Tibial nerve (tissue), 4 donors: ENCODE measurements at places on chromosomes 13 and 19.

DNA sequence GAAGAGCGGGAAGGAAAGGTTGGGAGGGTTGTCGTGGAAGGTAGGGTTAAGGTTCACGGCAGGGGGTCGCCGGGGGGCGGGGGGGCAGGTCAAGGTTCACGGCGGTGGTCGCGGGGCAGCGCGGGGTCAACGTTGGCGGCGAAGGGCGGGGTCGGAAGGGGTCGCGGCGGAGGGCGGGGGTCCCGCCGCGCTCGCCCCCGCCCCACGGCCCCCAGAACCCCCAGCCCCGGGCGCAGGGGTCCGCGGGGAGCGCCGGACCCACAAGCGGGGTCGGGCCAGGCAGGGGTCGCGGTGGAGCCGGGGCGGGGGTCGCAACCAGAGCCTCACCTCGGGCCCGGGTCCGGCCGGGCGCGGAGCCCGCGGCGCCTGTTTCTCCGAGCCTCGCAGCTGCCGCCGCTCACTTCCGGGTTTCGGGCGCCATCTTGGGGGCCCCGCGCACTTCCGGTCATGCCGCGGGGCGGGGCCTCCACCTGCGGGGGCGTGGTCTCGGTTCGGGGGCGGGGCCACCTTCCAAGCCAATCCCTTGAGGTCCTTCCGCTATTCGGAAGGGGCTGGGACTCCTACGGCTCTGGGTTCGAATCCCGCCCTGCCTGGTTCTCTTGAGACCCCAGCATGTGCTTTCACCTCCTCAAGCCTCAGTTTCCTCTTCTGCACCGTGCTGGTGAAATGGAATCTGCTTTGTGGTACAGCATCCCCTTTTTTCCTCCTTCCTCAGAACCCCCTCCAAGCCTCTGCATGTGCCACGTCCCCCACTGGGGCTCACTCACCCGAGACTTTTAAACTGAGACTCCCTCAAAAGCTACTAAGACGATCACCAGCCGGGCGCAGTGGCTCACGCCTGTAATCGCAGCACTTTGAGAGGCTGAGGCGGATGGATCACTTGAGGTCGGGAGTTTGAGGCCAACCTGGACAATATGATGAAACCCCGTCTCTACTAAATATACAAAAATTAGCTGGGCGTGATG lies at the start of gene SBNO2:
TSS of gene SBNO2 (minus strand) at position 424 of the 965 bp plus-strand sequence. CDS start 19,992 bp downstream, outside the sequence.
- DNase-seq: peak; percentile 93

DNA sequence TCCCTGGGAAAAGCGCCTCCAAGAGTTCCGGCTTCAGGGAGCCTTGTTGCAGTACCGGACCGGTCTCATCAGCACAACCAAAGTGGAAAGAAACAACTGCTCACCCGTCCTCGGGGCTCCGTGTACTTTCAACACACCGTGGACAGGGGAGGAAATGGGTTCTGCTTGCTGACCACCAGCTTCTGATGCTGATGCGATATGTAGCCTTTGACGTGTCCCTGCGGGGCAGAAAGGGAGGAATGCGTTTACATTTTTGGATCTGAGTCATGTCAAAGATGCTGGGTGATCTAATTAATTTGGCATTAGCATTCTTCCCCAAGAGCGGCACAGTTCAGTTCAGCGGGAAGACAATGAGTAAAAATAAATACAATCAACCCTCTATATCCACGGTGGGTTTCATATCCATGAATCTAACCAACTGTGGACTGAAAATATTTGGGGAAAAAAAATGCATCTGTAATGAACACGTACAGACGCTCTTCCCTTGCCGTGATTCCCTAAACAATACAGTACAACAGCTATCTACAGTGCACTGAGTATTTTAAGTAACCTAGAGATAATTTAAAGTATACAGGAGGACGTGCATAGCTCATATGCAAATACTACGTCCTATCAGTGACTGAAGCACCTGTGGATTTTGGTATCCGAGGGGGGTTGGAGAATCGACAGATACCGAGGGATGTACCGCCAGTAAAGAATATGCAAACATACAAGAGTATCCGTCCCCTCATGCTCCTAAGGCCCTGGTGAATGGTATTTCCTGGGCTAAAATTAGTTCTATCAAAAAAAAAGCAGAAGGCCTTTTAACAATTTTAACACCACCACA lies 19.8 kb downstream of the PROZ start:
- DNase-seq: no peak

DNA sequence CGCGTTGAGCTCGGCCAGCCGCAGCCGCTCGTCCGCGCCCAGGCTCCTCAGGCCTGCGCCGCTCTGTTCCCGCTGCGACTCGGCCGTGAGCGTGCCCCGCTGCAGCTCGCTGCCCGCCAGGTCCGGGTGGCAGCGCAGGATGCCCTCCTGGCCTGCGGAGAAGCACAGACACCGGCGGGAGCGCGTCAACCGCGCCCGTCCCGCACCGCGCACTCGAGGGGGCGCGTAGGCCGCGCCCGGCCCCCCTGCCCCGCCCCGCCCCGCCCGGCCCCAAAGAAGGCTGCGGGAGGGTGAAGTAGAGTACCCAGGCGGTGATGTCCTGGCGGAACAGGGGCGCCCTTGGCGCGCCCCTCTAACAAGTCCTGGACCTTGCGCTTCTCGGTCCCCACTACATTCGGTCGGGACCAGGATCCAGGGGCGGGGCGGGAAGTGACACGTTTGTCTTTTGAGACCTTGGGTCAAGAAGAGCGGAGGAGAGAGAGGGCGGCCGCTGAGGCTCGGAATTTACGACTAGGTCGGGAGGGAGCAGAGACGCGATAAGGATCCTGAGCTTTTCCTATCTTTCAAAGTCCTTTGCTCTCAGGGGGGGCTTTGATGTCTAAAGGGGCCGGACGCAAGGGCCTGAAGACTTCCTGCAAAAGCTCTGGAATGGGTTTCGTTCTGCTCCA lies 9.3 kb upstream of the CDX2 start:
- DNase-seq: no peak

DNA sequence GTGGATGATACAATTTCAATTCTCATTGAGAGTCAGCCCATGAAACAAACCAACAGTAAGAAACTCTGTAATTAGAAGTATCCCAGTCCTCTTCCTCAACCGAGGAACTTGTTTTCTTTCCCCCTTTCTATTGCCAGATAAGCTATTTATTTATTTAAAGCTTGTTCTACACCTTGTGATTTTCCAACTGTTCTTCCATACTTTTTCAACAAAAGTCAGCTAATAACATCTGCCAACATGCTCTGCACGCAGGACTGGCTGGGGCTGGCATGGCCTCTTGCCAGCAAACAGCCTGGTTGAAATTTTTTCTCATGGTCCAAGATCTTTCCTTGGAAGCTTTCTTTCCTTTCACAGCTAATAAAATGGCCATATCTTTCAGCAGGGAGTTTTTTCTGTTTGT lies 2.9 kb upstream of the IRS2 start:
- no peak for DNase-seq

- no peak for DNase-seq
Observed at GRCh38 chr19:48720251-48720612, 707 bp upstream of the MAMSTR start.

GRCh38 chr13:112768795-112769481 lies 79.1 kb downstream of the ATP11A start:
- no peak for DNase-seq

DNA sequence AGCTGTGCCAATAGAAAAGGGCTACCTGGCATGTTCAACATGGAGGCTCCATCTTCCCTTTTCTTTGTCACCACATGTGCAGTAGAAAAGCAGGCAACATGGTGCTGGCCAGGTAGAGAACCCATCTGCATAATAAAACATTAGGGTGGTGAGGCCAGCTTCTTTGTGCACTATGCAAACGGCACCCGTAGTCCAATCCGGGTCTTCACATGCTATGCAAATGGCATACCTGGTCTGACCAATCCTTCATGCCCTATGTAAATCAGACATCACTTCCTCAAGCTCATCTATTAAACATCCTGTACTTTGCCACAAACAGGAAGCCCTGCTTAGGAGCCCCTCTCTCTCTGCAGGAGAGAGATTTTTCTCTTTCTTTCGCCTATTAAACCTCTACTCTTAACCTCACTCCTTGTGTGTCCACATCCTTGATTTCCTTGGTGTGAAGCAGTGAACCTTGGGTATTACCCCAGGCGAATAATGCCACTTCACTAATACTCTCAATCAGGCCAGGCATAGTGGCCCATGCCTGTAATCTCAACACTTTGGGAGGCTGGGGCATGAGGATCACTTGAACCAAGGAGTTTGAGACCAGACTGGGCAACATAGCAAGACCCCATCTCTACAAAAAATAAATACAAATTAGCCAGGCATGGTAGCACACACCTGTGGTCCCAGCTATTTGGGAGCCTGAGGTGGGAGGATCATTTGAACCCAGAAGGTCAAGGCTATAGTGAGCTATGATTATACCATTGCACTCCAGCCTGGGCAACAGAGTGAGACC lies 111.3 kb upstream of the MRI1 start:
- no peak for DNase-seq

DNA sequence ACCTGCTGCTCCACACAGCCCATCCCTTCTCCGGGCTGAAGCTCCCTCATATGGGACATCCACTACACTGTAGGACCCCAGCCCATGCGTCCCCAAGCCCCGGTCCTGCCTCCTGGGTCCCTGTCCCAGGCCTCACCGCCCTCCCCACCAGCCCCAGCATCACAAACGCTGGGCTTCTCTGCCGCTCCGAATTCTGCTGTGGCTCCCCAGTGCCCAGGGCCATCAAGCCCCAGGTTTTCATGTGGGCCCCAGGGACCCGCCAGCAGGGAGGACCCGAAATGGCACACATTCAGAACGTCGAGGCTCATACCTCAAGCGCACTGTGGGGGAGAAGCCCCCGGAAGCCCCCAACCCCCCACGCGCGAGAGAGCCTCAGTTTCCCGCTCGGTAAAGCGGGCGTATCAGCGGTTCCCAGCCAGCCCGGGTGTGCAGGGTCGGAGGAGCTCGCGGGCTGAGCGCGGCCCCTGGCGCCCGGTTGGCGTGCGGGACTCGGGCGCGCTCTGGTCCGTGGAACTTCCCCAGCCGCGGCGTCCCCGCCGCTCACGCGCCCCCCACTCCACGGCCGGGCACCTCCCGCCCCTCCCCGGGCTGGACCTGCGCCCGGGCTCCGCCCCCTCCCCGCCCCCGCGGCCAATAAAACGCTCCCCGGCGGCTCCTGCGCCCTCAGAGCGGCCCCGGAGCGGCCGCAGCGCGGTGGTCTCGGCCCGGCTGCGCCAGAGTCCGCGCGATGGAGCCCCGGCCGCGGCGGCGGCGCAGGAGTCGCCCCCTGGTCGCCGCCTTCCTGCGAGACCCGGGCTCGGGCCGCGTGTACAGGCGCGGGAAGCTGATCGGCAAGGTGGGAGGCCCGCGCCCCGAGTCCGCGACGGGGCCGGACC lies at the start of gene PLK5:
TSS of gene PLK5 (plus strand) at position 666 of the 875 bp plus-strand sequence. CDS start 2,920 bp downstream, outside the sequence.
- no peak for DNase-seq

GRCh38 chr13:35478271-35479037 lies 2.0 kb upstream of the MAB21L1 start:
- no peak for DNase-seq

GRCh38 chr13:79403113-79403512 lies 2.9 kb downstream of the RBM26 start:
- no peak for DNase-seq

DNA sequence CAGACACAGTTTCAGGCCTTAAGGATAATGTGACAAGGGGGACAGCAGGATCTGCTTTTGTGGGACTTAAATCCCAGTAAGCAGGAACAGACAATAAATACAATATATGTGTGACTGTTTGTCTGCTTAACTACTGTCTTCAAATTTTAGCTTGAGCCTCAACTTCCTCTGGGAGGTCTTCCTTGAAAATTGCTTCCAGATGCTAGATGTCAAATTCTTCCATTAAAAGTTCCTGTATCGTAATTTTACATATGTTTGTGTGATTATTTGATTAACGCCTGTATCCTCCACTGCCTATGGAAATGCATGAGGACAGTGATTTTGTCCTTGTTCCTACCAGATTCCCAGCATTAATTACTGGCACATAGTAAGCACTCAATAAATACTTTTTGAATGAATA lies 385.5 kb downstream of the NDFIP2 start:
- no peak for DNase-seq

GRCh38 chr19:18117692-18118378 lies 20.3 kb downstream of the MAST3 start:
- DNase-seq: peak; percentile 78

DNA sequence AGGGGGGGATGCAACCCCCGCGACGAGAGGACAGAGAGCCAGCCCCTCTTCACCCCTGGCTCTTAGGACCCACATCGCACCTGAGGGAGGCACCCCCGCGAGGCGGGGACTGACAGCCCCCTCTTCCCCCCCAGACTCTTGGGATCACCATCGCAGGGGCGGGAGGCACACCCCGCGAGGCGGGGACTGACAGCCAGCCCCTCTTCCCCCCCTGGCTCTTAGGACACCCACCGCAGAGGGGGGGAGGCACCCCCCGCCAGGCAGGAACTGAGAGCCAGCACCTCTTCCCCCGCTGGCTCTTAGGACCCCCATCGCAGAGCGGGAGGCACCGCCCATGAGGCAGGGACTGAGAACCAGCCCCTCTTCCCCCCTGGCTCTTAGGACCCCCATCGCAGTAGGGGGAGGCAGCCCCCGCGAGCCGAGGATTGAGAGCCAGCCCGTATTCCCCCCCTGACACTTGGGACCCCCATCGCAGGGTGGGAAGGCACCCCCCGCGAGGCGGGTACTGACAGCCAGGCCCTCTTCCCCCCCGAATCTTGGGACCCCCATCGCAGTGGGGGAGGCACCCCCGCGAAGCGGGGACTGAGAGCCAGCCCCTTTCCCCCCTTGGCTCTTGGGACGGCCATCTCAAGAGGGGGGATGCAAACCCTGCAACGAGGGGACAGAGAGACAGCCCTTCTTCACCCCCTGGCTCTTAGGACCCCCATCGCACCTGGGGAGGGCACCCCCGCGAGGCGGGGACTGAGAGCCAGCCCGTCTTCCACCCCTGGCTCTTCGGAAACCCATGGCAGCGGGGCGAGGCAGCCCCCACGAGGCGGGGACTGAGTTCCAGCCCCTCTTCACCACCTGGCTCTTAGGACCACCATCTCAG lies 2425.1 kb upstream of the PCDH20 start:
- no peak for DNase-seq

- DNase-seq: no peak
Observed at GRCh38 chr13:106033659-106034058, 501.8 kb downstream of the EFNB2 start.

GRCh38 chr13:28045861-28046260 lies 54.5 kb downstream of the FLT3 start:
- no peak for DNase-seq

GRCh38 chr13:113166681-113167080 lies 8.2 kb downstream of the PROZ start:
- no peak for DNase-seq

GRCh38 chr13:110300090-110300815 lies 6.7 kb downstream of the COL4A1 start:
- no peak for DNase-seq

DNA sequence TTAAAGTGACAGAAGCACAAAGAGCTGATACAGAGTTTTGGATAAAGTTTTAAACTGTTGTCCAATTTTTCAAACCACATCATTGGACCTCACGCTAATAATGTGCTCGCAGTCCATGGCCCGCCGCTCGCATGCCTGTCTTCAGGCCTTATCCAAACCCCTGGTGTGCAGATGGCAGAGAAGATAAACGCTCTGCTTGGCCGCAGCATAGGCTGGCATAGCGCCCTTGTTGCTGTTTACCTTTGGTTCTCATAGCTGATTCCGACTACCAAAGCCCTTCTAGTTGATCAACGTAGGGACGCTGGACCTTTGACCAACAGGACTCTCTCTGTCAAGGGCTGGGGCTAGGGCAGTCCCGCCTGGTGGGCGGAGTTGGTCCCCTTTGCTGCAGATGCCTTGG lies 23.5 kb upstream of the QTRT1 start:
- DNase-seq: no peak

GRCh38 chr13:21009036-21009435 lies 52.4 kb downstream of the LATS2 start:
- no peak for DNase-seq

- DNase-seq: no peak
Observed at GRCh38 chr13:36875961-36876360, 44.1 kb downstream of the SMAD9 start.
